ENCODE measurements at places on chromosomes 12 and 14. TPM values are rescaled to one million over a fixed set of nuclear protein-coding genes. Genes with fewer than 3 reads are reported as not detected.

The CLEC1B gene
- not detected for total RNA-seq

The HOXC4 gene
- total RNA-seq: 2.2 TPM

The OTX2 gene
- total RNA-seq: not detected

The CATSPERB gene
- total RNA-seq: not detected

The RIPK3 gene
- total RNA-seq: not detected

The TMPRSS12 gene
- not detected for total RNA-seq

The HHIPL1 gene
- 0.16 TPM for total RNA-seq

The DCD gene
- not detected for total RNA-seq

The CLECL1 gene
- not detected for total RNA-seq

The LPAR5 gene
- not detected for total RNA-seq

The EGLN3 gene
- 31.7 TPM for total RNA-seq

The NGB gene
- not detected for total RNA-seq

The GPR84 gene
- not detected for total RNA-seq

The BHLHE41 gene
- total RNA-seq: 9.5 TPM

The CMKLR1 gene
- total RNA-seq: not detected

The SYNDIG1L gene
- total RNA-seq: not detected

The HSPB8 gene
- 32.6 TPM for total RNA-seq

The SIX1 gene
- 3.3 TPM for total RNA-seq

The ESRRB gene
- not detected for total RNA-seq

The DLK1 gene
- total RNA-seq: 8.2 TPM

The AKAP5 gene
- 0.16 TPM for total RNA-seq

The PTPN21 gene
- total RNA-seq: 2.4 TPM

The ARHGEF40 gene
- 16.0 TPM for total RNA-seq

The GPR135 gene
- total RNA-seq: 2.9 TPM

The GALNT9 gene
- not detected for total RNA-seq

The CPNE6 gene
- total RNA-seq: not detected

All from SK-MEL-5 (cell line).